Effector CD8-positive, alpha-beta T cell (primary cell): ENCODE measurements at places on chromosomes 7 and 10.

GRCh38 chr10:32004161-32004591 lies 52.0 kb downstream of the KIF5B start:
- no peak for DNase-seq

GRCh38 chr7:154874409-154875113 lies 128.4 kb downstream of the PAXIP1 start:
- DNase-seq, result no peak

DNA sequence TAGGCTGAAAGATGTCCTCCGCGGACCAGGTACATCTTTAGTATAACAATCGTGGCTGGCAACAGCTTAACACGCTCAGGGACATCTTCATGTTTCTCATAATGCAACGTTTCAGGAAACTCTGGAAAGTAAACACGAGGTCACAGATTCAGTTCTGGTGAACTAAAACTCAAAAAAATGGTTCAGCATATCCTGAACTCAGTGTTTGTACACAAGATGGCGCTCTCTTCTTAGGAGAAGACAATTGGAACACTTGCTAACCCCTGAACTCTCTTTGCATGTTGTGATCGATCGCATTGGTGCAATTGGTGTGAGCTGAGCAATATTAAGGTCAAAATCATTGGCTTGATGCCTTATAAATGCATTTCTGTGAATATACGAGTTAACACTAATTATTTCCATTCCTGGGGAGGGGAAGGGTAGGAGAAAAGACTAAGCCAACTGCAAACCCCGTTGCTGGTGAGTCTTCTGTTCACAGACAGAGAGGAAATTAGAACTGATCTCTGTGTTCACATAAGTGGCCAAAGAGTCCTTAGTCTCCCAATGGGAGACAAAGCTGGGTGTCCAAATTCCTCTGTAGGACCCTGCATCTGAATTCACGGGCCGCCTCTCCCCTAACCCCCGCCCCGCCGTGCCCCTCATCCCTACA lies 52.6 kb upstream of the FAM180A start:
- DNase-seq, result no peak

DNA sequence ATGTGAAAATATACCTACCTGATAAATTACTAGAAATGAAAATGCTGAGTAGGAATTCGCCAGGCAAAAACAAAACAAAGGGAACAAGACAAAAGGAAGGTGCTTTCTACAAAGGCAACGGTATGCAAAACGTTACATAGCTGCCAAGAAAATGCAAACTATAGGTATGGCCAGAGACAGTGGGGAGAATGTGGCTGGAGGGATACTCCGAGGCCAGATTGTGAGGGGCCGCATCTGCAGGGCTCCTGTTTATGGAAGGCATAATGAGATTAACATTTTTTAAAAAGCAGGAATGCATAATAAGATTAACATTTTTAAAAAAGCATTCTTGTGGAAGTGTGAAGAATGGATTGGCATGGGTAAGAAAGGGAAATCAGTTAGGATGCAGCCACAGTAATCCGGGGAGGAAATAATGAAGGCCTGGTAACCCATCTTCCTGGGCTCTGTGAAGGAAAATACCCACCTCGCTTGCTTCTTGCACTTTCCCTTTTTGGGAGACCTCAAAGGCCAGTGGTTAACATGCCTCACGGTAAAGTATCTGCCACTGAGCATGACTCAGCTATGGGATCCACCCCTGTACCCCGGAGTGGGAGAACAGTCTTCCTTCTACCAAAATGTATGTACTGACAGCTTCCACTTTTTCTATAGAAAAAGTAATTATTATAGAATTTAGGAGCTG lies 145.8 kb upstream of the LRRN3 start:
- no peak for DNase-seq

- DNase-seq, result no peak
Observed at GRCh38 chr7:111982804-111983203, 223.4 kb downstream of the DOCK4 start.
